ENCODE measurements at places on chromosomes 4 and X.

GRCh38 chr4:165630671-165631070, 242.4 kb upstream of the TLL1 start:
- no peak for DNase-seq

GRCh38 chr4:7979652-7979968, 39.9 kb upstream of the AFAP1 start:
- DNase-seq, result no peak

GRCh38 chrX:4094926-4095325, 381.5 kb upstream of the PRKX start:
- DNase-seq, result no peak

- DNase-seq, result no peak
Measured at GRCh38 chrX:16212024-16212423, 44.7 kb downstream of the MAGEB17 start.

GRCh38 chr4:80265571-80266252, 752 bp upstream of the FGF5 start:
- no peak for DNase-seq

DNA sequence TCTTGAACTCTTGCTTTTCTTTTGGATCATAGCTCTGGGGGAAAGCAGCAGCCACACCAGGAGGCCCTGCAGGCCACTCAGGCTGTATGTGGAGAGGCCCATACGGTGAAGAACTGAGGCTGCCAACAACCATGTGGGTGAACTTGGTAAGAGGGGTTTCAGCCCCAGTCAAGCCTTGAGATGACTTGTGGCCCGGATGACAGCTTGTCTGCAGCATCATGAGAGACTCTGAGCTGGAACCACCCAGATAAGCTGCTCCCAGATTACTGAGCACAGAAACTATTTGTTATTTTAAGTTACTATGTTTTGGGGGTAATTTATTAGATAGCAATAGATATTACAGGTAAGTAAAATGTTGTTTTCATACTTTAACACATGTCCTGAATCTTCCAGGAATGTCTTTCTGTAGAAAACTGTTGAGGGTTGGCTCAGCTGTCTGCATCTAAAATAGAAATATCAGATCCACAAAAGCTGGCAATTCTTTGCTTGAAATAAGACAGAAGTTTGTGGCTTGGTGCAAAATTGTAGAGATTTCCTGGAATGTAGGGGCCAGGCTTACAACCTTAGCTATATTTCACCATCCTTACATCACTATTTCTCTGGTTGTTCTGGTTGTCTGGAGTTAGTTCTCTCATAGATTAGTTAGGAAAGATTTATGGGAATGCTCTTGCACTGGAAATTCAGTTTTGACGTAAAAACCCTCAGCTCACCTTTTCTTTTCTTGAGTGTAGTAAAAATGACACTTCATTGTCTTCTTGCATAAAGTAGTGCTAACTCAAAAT, 272.1 kb downstream of the RAPGEF2 start:
- no peak for DNase-seq

Data from activated T-cell treated with anti-CD3 and anti-CD28 coated beads, Interleukin-2, amount 50 U/mL, for 72 hours (primary cell).